NCI-H345 (cell line): ENCODE measurements at places on chromosomes 7 and 10.
A peak's percentile ranks its signal among the peaks of the same experiment; 100 is the strongest.

GRCh38 chr7:69864274-69864673 lies 266.0 kb downstream of the AUTS2 start:
- peak; percentile 54 for DNase-seq

GRCh38 chr10:43594944-43595589 lies 11.2 kb upstream of the ZNF485 start:
- no peak for DNase-seq

DNA sequence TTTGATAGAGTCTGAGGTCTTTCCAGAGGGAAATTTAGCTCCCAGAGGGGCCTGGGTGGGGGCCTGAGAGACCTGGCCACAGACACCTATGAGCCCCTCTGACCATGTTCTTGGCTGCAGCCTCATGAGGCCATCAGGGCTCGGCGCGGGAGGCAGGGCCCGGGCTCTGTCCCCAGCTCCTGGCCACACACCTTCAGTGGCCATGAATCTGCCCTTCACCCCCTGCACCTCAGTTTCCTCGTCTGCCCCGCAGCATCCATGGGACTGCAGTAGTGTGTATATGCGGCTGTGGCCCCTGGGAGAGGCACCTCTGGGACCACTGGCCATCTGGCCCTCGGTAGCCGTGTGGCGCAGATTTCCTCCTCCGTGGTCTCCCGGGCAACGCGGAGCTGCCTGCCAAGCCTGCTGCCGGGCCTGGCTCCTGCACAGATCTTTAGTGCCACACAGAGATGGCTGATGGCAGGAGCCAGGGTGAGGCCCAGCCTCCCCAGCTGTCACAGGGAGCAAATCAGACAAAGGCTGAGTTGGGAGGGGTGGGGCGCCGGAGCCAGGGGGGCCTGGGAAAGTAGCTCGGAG lies 23.6 kb upstream of the ADCYAP1R1 start:
- DNase-seq, result no peak

DNA sequence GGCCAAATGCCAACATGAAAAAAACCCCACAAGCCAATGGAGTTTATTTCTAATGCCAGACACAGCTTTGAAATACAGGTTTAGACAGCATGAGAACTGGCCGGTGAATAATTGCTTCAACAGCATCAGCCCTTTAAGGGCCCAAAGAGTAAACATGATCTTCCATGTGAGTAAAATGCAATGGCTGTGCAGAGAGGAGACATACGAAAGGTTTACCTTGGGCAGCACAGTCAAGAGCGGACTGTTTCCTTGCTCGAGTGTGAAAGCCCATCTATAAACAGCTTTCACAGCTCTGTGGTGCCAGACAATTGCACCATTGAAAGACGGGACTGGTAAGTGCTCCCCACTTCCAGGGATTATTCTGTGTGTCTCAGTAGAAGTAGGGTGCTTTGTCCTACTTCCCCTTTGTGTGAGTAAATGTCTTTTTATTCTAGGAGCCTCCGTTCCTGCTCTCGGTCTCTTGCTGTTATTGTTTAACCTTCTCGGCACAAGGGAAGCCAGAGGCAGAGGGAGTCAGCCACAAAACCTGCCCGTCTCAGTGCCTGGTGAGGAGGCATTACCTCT lies 77.8 kb upstream of the KAT6B start:
- DNase-seq, result peak; percentile 51

GRCh38 chr10:96616961-96617360 lies 30.1 kb upstream of the TM9SF3 start:
- no peak for DNase-seq

- no peak for DNase-seq
These were observed 2.9 kb downstream of the C1QL3 start for GRCh38 chr10:16518822-16519221.
